ENCODE measurements at places on chromosomes 3 and 15. TPM values are rescaled to one million over a fixed set of nuclear protein-coding genes. Genes with fewer than 3 reads are reported as not detected.
A peak's percentile ranks its signal among the peaks of the same experiment; 100 is the strongest.

OCA2 gene
- not detected for total RNA-seq

GRCh38 chr3:136788154-136788553 is 30.8 kb upstream of the SLC35G2 start:
- DNase-seq: no peak

DNA sequence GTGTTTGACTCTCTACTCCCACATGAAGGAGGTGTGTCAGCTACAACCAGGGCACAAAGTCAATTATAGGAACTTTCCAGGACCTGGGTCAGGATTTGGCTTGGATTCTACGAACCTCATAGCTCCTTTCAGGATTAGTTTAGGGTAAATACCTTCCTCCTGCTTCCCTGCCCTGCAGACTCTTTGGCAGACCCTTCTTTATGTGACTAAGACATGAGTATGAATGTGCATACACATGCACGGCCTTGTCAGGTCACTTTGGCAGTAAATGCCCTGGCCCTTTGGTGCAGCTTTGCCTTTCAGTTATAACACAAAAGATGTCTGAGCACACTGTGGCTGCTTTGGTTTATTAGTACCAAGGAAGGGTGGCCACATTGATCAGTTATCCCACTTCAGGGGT is 68.9 kb downstream of the GHSR start:
- DNase-seq: no peak

ACKR4 gene
- 0.11 TPM for total RNA-seq

- peak; percentile 27 for DNase-seq
These were observed 125.5 kb downstream of the GADL1 start for GRCh38 chr3:30768703-30769550.

DNA sequence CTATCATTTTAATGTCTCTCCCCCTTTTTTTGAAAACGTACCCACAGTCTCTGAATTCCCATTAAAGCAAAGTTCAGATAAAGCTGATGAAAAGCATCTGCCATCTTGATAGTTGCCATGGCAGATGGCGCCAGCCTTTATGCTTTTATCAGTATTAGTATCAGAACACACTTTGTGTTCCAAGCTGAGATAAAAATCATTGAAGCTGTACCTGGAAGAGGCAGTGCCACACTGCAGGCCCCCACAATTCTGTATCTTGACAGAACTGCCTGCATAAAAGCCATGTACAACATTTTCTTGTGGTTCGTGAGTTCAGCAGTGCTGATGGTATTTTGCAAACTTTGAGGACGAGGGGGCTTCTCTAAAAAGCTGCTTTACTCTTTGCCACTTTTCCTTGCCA is 311.7 kb downstream of the SATB1 start:
- DNase-seq: no peak

ROBO2 gene
- total RNA-seq: not detected

GRCh38 chr3:182612332-182612731 is 181.0 kb upstream of the ATP11B start:
- DNase-seq: no peak

- no peak for DNase-seq
These were observed 128.4 kb downstream of the NECTIN3 start for GRCh38 chr3:111200027-111200426.

ZKSCAN7 gene
- 9.2 TPM for total RNA-seq

ISLR gene
- total RNA-seq: not detected

PRSS50 gene
- not detected for total RNA-seq

PCOLCE2 gene
- total RNA-seq: not detected

- DNase-seq: no peak
These were observed 898.4 kb downstream of the PDCD6IP start for GRCh38 chr3:34696831-34697230.

FILIP1L gene
- 1.5 TPM for total RNA-seq
